ENCODE measurements at places on chromosomes 12 and 14.

- no peak for ATAC-seq
Measured at GRCh38 chr12:86213012-86213411, 43.2 kb downstream of the MGAT4C start.

GRCh38 chr14:32375663-32376062, 46.6 kb downstream of the AKAP6 start:
- no peak for ATAC-seq

GRCh38 chr12:91687052-91688017, 458.3 kb downstream of the BTG1 start:
- no peak for ATAC-seq

DNA sequence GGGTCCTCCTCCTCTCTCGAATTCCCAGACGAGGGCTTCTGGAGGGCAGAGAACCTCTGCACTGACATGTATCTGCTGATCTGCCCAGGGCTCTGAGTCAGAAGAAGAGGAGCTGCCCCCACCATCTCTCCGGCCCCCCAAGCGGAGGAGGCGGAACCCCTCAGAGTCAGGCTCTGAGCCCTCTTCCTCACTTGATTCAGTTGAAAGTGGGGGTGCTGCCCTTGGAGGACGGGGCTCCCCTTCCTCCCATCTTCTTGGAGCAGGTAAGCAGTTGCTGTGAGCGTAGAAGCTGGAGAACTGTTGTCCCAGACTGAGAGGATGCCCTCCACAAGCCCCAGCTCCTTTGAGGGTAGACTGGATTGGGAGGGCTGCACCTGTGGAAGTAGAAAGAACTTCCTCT, 19.8 kb downstream of the PRPF40B start:
- no peak for ATAC-seq

- no peak for ATAC-seq
Measured at GRCh38 chr12:65902500-65902899, 78.2 kb downstream of the HMGA2 start.

DNA sequence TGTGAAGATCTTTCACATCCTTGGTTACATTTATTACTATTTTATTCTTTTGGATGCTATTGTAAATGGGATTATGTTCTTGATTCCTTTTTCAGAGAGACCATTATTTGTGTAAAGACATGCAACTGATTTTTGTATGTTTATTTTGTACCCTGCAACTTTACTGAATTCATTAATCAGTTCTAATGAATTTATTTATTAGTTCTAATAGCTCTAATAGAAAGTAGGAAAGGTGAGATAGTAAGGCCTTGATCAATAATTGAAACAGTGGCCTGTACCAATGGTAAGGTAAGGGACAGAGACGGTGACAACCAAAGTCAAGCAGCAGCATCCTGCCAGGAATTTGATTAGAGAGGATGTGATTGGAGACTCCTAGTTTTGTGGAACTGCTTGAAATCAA, 224.1 kb downstream of the PHLDA1 start:
- no peak for ATAC-seq

GRCh38 chr12:65282840-65283239, 4.4 kb downstream of the MSRB3 start:
- ATAC-seq, result no peak

DNA sequence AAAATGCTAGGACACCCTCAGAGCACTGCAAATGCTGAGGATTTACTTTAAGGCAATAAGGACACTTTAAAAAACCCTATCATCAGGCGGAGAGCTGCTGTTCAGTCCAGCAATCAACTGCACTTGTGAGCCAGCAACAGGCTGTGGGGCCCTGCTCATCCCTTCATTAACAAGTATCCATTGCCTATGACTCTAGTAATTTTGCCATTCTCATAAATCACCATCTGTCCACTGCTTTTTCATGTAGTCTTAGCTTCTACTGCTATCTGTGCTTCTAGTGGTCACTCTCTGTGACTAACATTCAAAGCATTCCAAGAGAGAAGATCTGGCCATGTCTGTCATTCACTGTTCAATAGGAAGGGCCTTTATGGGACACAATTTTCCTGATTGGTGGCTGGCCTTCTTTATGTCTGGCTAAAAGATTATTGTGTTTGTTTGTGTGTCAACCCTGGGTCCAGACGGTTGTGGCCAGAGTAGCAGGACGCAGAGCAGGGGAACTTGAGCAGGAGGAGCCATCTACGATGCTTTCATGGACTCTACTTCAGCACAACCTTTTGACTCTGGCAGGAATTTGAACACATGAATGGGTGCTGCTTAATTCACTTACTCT, 3.6 kb upstream of the KRAS start:
- no peak for ATAC-seq

GRCh38 chr12:3216726-3217682, 139.8 kb downstream of the TSPAN9 start:
- no peak for ATAC-seq

GRCh38 chr14:92986254-92987147, 63.6 kb downstream of the CHGA start:
- peak; percentile 68 for ATAC-seq

DNA sequence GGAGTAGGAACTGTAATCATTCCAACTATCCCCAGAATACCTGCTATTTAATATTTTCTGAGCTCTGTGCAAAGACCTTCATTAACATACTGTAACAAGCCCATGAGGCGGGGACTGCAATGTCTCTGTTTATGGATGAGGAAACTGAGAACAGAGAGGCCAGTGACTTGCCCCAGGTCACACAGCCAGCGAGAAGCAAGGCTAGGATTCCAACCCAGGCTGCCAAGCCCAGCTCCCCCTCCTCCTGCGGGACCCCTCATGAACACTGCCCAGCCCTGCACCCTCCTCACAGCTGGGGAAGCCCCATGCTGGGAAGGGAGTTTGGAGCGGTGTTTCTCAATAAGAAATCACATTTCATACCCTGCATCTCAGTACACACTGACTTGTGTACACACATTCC, 10.9 kb downstream of the HVCN1 start:
- no peak for ATAC-seq

GRCh38 chr14:24064091-24064795, 7.1 kb upstream of the CPNE6 start:
- ATAC-seq, result no peak

DNA sequence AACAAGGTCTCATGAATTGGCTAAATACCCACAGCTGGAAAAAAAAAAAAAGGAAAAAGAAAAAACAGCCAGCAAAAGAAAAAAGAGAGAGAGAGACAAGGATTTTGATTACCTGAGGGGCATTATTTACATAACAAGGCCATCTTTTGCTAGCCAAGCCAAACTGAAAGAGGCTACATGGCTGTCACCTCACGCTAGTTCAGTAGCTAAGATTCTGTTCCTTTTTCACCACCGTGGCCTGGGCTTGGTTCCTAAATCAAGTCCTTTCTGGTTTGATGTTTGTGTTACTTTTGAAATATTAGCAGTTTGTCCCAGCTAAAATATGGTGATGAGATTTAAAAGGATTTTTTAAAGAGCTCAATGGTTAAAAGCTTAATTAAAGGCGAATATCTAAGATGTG, 2.0 kb upstream of the SDS start:
- no peak for ATAC-seq

- ATAC-seq, result peak; percentile 67
Measured at GRCh38 chr12:32390572-32391219, 8.7 kb upstream of the FGD4 start.

DNA sequence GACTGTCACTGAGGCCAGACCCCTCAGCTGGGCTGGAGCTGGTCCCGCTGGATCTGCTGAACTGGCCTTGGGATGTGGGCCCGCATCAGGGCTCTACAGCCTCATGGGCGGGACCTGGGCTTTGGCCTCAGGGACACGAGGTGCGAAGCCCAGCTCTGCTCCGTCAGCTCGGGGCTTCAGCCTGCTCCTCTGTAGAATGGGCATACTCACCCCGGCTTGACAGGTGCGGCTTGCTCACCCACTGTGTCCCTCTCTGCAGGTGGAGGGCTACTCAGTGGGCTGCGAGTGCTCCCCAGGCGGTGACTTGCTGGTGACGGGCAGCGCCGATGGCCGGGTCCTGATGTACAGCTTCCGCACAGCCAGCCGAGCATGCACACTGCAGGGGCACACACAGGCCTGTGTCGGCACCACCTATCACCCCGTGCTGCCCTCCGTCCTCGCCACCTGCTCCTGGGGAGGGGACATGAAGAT, 57.6 kb downstream of the BEGAIN start:
- ATAC-seq, result no peak

DNA sequence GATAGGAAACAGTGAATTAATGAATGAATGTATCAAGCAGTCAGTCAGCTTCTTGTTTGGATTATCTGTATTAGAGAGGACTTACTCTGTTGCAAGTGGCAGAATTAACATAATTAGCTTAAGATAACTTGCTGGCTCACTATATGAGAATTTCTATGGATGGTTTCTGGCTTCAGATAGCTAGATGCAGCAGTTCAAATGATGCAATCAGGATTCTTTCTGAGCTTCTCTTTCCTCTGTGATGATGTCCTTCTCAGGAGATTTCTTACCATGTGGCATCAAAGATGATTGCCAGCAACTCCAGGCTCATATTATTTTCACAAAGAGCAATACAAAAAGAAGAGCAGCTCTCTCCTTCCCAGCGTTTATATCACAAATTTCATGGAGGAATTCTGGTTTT, 30.7 kb downstream of the FRMD6 start:
- ATAC-seq, result no peak

GRCh38 chr12:92949466-92949865, 20.4 kb upstream of the EEA1 start:
- ATAC-seq, result no peak

DNA sequence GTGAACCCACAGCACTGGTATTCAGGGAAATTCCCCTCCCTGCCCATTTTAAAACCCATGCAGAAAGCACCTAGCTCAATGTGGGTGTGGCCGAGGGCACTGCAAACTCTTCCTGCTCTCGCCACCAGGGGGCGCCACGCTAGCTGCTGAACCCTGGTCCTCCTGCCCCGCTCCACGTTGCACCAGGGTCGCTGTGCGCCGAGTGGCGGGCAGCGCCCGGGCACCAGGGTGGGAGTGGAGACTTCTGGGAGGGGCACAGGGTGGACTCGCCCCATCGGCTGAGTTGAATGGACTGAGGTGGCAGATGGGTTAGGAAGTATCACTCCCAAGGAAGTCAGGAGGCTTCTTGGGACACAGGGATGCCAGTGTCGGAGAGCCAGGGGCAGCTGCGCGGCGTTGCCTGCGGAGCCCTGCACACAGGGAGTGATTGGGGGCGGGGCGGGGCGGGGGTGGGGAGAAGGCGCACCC, 48.1 kb upstream of the BCL11B start:
- ATAC-seq, result no peak
